ENCODE measurements at places on chromosomes 7 and 10.

GRCh38 chr10:5927306-5927705 lies 37.3 kb downstream of the FBH1 start:
- no peak for DNase-seq

- no peak for DNase-seq
These were observed 495.6 kb downstream of the RPS24 start for GRCh38 chr10:78529262-78529661.

- DNase-seq = no peak
These were observed 10.8 kb upstream of the PHYH start for GRCh38 chr10:13310518-13311176.

GRCh38 chr7:139047970-139048369 lies 12.1 kb upstream of the ZC3HAV1L start:
- no peak for DNase-seq

GRCh38 chr10:88987243-88987725 lies 3.3 kb upstream of the FAS start:
- DNase-seq = no peak
